Osteocyte (in vitro differentiated cells): ENCODE measurements at places on chromosomes 4 and X.

GRCh38 chrX:65451663-65452062, 82.9 kb downstream of the LAS1L start:
- DNase-seq, result no peak

- DNase-seq, result no peak
Observed at GRCh38 chr4:113646442-113646822, 115.1 kb downstream of the CAMK2D start.

- DNase-seq, result no peak
Observed at GRCh38 chr4:7937006-7937405, 2.7 kb downstream of the AFAP1 start.

- DNase-seq, result no peak
Observed at GRCh38 chrX:54633641-54634040, 103.6 kb downstream of the GNL3L start.

DNA sequence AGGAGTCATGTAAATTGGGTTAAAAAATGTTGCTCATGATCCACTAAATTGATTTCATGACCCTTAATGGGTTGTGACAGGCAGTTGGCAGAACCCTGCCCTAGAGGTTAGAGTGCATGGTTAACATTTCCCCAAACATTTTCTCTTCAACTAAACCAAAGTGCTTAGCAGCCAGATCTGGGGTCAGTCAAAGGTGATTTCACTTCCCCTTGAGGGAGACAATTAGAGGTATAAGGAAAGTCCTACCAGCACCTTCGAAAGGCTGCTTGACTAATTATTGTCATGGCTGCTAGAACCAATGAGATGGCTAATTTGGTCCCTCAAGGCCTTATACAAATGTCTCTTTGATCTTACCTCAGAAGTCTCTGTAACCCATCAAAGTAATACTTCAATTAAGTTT, 30.9 kb upstream of the INTS6L start:
- no peak for DNase-seq

GRCh38 chr4:100164808-100165760, 25.2 kb downstream of the DDIT4L start:
- no peak for DNase-seq
